Activated naive CD8-positive, alpha-beta T cell treated with anti-CD3 and anti-CD28 coated beads, Interleukin-2, amount 50 U/mL, for 24 hours (primary cell): ENCODE measurements at places on chromosomes 6 and 20.

DNA sequence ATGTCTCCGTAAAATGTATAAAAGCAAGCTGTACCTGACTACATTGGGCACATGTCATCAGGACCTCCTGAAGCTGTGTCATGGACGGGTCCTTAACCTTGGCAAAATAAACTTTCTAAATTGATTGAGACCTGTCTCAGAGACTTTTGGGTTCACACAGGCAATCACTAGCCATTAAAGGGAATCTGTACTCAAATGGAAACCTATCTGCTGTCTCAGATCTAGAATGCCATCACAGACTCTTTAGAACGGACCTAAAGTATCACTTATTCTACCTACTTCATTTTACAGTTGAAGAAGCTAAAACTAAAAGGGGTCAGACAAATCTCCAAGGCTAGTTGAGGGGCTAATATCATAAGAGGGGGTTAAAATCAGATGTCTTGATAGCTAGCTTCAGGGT lies 11.1 kb downstream of the SAMD3 start:
- no peaks in the 10 kb centered on the region for H3K27me3 ChIP-seq
- peaks cover 16% of the 10 kb centered on the region for H3K36me3 ChIP-seq
- H3K4me3 ChIP-seq: peak overlapping the region; percentile 24
- H3K4me1 ChIP-seq: peaks cover 43% of the 10 kb centered on the region
- H3K27ac ChIP-seq: no peak overlapping the region

DNA sequence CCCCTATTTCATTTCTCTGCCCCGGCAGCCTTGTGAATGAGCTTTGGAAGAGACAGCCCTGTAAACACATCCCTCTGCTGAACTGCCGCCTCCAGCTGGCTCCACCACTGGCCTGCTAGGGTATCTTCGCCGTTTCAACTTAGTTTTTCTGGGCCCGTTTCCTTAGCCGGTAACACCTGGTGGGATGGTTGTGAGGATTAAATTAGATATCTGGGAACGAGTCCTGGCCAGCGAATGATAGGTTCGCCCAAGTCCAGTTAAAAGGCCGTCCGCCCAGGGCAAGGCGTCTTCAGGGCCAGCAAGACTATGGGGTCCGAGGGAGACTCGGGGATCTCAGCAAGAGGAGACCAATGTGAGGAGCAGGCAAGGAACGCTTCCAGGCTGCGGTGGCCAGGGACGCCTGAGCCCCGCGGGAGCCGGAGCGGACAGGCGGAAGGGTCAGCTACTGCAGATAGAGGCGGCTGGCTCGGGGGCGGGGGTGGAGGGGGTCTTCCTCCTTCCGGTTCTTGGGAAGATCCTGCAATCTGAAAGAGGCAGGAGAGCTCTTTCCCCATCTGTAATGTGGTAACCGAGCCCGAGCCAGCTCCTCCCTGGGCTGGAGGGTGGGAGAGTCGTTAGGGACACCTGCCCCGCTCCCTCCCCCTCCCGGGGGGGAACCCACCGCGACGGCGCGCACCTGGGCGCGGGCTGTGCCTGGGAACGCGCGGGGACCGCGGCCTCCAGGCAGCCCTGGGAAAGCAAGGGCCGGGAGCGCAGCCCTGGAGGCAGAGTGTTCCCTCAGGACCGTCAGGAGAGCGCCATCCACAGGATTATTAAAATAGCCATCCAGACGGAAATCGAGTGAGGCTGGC lies 4.5 kb upstream of the PTCRA start:
- H3K27me3 ChIP-seq: peaks cover 17% of the 10 kb centered on the region
- no peak overlapping the region for H3K27ac ChIP-seq
- peaks cover 3% of the 10 kb centered on the region for H3K4me1 ChIP-seq
- H3K36me3 ChIP-seq: no peaks in the 10 kb centered on the region
- H3K4me3 ChIP-seq: peak overlapping the region; percentile 29
- DNase-seq: no peak

DNA sequence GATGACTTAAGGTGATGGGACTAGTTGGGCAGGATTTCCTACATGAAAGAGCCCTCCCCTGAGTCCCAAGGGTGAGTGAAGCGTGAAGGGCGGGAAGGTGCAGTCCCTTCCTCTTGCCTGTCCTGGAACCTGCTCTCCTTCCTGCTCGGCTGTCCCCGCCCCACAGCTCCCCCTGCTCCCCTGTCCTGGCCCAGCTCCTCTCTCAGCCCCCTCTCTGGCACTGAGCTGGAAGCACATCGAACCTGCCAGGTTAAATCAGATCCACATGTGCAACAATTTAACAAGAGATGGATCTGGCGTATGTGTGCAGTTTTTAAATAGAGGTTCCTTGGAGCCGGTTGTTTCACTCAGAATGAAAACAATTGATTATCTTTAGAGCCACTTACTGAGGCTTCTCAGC lies 95.0 kb downstream of the LRFN2 start:
- peaks cover 2% of the 10 kb centered on the region for H3K27me3 ChIP-seq
- no peak for DNase-seq
- no peaks in the 10 kb centered on the region for H3K36me3 ChIP-seq
- H3K4me3 ChIP-seq: no peak overlapping the region
- H3K27ac ChIP-seq: no peak overlapping the region

- peak overlapping the region; percentile 61 for H3K27ac ChIP-seq
- H3K36me3 ChIP-seq: peaks cover 1% of the 10 kb centered on the region
- no peaks in the 10 kb centered on the region for H3K27me3 ChIP-seq
- H3K4me1 ChIP-seq: peaks cover 4% of the 10 kb centered on the region
- no peak for DNase-seq
Observed at GRCh38 chr20:16069389-16070010, 503.7 kb downstream of the KIF16B start.

- peak overlapping the region; percentile 49 for H3K4me3 ChIP-seq
- H3K4me1 ChIP-seq: peaks cover 84% of the 10 kb centered on the region
- no peaks in the 10 kb centered on the region for H3K36me3 ChIP-seq
- DNase-seq: no peak
Observed at GRCh38 chr6:118724211-118724610, 72.8 kb upstream of the CEP85L start.

GRCh38 chr20:55649254-55649653 lies 356.1 kb downstream of the CBLN4 start:
- H3K27ac ChIP-seq: no peak overlapping the region
- no peak for DNase-seq
- no peaks in the 10 kb centered on the region for H3K4me1 ChIP-seq
- no peaks in the 10 kb centered on the region for H3K36me3 ChIP-seq
- no peak overlapping the region for H3K4me3 ChIP-seq
- no peaks in the 10 kb centered on the region for H3K27me3 ChIP-seq

DNA sequence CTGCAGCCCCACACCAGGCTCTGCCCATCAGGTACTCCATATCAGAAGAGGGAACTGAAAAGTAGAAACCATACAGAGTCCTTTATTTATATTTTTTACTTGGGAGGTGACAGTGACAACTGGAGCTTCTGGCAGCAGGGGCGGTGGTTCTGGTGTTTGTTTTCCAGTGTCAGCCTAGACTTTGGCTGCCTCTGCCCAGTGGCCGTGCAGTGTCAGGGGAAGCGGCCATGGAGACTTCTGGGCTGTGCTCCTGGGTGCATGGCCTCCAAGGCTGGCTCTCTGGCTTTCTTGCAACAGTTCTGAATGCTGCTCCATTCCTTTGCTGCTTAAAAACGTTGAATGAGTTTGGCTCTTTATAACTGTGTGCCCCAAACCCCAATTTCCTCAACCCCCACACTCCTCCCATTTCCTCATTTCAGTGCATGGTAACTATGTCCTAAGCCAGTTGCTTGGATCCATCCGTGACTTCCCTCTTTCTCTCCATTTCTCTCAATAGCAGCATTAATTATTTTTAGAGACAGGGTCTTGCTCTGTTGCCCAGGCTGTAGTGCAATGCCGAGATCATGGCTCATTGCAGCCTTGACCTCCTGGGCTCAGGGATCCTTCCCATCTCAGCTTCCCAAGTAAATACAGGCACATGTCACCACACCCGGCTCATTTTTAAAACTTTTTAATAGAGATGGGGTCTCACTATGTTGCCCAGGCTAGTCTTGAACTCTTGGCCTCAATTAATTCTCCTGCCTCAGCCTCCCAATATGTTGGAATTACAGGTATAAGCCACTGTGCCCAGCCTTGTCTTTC lies 141.1 kb upstream of the SGK1 start:
- no peaks in the 10 kb centered on the region for H3K27me3 ChIP-seq
- H3K27ac ChIP-seq: no peak overlapping the region
- H3K4me1 ChIP-seq: peaks cover 1% of the 10 kb centered on the region
- no peak overlapping the region for H3K4me3 ChIP-seq
- no peak for DNase-seq

DNA sequence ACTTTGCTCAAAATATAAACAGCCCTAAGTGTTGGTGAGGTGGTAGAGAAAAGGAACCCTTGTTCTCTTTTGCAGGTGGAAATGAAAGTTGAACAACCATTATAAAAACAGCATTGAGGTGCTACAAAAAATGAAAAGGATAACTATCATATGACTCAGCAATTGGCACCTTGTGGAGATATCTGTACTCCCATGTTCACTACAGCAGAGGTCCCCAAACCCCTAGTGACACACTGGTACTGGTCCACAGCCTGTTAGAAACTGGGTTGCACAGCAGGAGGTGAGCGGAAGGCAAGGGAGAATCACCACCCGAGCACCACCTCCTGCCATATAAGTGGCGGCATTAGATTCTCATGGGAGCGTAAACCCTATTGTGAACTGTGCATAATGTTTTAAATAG lies 267.4 kb upstream of the THEMIS start:
- no peaks in the 10 kb centered on the region for H3K27me3 ChIP-seq
- H3K4me3 ChIP-seq: no peak overlapping the region
- peaks cover 2% of the 10 kb centered on the region for H3K4me1 ChIP-seq
- no peaks in the 10 kb centered on the region for H3K36me3 ChIP-seq
- DNase-seq: no peak
- no peak overlapping the region for H3K27ac ChIP-seq

DNA sequence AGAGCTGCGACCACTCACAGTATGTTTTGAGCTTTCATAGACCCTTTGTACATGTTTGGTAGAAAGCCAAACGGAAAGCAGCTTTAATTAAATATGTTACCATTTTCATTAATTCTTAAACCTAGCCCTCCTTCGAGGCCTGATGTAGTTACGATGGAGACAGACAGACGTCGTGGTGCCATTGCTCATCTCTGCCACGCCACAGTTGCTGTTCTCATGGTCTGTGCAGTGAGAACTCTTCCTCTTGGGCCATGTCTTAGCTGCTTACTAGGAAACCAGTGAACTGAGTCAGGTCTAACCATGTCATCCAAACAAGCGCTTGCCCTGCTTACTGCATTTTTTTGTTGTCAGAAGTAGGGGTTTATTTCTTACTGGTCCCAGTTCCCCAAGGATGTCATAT lies 62.8 kb downstream of the SNX9 start:
- peaks cover 76% of the 10 kb centered on the region for H3K4me1 ChIP-seq
- H3K4me3 ChIP-seq: peak overlapping the region; percentile 44
- DNase-seq: no peak
- no peaks in the 10 kb centered on the region for H3K27me3 ChIP-seq

- no peak overlapping the region for H3K27ac ChIP-seq
- H3K36me3 ChIP-seq: peaks cover 30% of the 10 kb centered on the region
- DNase-seq: no peak
- H3K4me3 ChIP-seq: no peak overlapping the region
Observed at GRCh38 chr6:31339210-31339609, 17.8 kb downstream of the HLA-B start.

DNA sequence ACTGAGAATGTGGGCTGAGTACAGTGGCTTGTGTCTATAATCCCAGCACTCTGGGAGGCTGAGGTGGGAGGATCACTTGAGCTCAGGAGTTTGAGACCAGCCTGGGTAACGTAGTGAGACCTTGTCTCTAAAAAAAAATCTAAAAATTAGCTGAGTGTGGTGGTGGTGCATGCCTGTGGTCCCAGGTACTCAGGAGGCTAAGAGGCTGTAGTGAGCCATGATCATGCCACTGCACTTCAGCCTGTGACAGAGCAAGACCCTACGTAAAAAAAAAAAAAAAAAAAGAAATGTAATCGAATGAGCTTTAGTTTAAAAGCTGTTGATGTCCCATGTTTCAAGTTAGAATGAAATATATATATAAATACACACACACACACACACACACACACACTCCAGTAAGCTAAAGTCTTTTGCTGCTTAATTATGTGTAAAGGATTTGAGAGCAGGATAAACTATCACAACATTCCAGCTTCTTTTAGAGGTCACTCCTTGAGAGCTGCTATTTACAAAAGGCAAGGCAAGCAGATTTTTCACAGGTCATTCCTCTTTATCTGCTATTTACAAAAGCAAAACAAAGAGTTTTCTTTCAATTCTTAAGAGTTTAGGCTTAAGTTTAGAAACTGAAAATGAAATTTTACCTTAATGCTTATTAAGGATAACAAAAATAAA lies 4.7 kb upstream of the MICAL1 start:
- H3K4me3 ChIP-seq: no peak overlapping the region
- no peak for DNase-seq
- H3K27ac ChIP-seq: no peak overlapping the region
- peaks cover 53% of the 10 kb centered on the region for H3K36me3 ChIP-seq

GRCh38 chr6:94862112-94862511 lies 715.2 kb upstream of the MANEA start:
- no peaks in the 10 kb centered on the region for H3K27me3 ChIP-seq
- H3K27ac ChIP-seq: no peak overlapping the region
- no peak for DNase-seq

DNA sequence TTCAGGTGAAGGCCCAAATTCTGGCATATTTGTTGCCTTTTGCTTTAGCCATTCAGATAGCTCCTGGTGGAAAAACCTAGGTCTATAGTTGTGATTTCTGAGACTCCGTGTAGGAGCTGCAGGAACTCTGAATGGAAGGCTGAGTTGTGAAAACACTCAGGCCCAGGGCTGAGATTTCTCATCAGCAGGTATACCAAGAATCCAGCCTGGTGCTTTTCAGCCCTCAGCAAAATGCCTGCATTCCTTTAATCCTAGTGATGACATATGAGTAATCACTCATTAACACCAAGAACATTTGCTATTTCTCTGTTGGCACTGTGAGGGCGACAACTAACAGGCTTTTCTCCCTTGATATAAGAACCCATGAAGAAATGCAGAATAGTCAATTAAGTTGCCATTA lies 546.1 kb upstream of the MAN1A1 start:
- H3K4me3 ChIP-seq: no peak overlapping the region
- no peaks in the 10 kb centered on the region for H3K36me3 ChIP-seq
- no peaks in the 10 kb centered on the region for H3K4me1 ChIP-seq

DNA sequence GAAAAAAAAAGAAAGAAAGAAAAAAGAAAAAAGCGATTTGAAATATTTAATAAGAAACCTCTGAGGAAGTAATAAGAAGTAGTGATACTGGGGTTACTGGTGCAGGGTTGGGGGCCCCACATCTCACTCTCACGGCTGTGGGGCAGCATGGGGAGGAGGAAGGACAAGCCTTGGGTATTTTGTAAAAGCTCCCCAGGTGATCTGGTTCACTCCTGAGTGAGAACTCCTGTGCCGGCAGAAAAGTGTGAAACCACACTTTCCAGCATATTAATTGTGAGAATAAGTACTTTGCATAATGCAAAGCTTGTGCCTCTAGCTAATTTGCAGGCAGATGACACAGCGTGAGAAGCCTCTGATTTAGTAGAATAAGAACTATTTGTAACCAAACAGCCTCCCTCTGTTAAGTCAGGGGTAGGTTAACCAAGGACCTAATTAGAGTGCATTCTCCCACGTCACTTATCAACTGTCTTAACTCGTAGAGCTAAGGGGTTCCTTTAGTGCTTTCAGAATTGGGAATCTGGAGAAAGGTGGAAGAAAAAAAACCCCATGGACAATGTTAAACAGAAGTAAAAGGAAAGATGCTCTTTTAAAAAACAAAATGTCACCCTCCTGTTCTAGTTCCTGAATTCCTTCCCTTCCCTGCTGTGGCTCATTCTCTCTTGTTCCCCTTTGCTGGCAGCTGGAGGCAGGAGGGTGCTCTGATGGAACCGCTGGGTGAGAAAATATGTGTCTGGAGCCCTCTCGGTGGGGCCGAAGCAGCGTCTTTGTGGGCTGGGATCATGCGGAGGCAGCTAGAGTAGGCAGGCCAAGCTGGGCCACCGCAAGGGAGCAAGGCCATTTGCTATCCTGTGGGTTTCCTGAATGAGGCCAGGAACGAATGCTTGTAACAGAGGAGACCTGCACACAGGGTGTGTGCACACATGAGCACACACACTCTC lies 108.7 kb downstream of the FYN start:
- peak overlapping the region; percentile 75 for H3K4me3 ChIP-seq
- H3K36me3 ChIP-seq: peaks cover 78% of the 10 kb centered on the region
- H3K27ac ChIP-seq: peak overlapping the region; percentile 99
- peak; percentile 64 for DNase-seq
- peaks cover 100% of the 10 kb centered on the region for H3K4me1 ChIP-seq
